Hematopoietic multipotent progenitor cell treated with erythropoietin and hydrocortisone succinate and interleukin-3 and kit ligand, for 6 days (in vitro differentiated cells): ENCODE measurements at places on chromosomes 5 and 9.
A peak's percentile ranks its signal among the peaks of the same experiment; 100 is the strongest.

DNA sequence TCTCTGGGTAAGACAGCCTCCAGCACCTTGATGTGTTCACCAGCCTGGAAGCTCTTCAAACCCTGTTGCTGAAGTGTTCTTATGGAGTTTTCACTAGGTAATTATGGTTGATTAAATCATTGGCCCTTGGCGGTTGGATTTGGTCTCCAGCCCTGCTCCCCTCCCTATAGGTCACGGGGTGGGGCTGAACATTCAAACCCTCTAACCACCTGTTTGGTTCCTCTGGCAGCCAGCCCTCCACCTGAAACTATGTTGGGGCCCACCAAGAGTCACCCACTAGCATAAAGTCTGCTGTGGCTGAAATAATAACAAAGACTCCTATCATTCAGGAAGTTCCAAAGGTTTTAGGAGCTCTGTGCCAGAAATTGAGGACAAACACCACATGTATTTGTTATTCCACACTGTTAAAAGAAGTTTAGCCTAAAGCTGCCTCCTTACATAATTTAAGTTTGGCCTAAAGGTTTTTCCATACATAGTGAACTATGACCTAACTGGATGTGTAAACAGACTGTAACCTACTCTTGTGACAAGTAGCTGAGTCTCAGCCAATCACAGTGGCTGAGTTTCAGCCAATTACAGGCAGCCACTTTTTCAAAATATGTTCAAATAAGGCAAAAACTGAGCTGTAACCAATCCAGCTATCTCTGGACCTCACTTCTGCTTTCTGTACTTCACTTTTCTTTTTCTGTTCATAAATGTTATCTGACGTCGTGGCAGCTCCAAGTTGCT, 34.8 kb downstream of the TMEM252 start:
- peak; percentile 38 for DNase-seq

- no peak for DNase-seq
Observed at GRCh38 chr5:16656561-16657191, 39.9 kb upstream of the RETREG1 start.

DNA sequence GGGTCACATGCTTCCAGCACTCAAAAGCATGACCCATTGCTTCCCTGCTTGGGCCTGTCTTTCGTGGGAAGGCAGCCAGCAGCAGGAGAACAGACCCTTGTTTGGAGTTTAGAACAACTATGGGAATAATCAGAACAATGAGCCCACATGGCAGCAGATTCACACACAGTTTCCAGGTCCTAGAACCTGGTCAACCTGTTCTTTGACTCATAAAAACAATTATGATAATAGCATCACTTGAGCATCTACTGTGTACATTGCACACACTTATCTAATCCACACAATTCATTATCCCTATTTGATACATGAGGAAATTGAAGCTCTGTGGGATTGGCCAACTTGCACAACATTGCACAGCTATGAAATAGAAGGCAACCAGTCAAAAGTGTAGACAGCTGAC, 41.7 kb downstream of the KLF4 start:
- DNase-seq, result no peak

GRCh38 chr5:1831677-1832313, 30.6 kb downstream of the NDUFS6 start:
- DNase-seq, result no peak

DNA sequence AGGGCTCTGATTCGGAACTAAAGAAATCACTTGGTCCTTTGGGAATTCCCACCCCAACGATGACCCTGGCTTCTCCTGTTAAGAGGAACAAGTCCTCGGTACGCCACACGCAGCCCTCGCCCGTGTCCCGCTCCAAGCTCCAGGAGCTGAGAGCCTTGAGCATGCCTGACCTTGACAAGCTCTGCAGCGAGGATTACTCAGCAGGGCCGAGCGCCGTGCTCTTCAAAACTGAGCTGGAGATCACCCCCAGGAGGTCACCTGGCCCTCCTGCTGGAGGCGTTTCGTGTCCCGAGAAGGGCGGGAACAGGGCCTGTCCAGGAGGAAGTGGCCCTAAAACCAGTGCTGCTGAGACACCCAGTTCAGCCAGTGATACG, 83.4 kb downstream of the GOLPH3 start:
- no peak for DNase-seq

GRCh38 chr9:22374051-22374450, 72.6 kb upstream of the DMRTA1 start:
- no peak for DNase-seq

- DNase-seq, result no peak
Observed at GRCh38 chr5:177329883-177330282, 18.2 kb upstream of the MXD3 start.

DNA sequence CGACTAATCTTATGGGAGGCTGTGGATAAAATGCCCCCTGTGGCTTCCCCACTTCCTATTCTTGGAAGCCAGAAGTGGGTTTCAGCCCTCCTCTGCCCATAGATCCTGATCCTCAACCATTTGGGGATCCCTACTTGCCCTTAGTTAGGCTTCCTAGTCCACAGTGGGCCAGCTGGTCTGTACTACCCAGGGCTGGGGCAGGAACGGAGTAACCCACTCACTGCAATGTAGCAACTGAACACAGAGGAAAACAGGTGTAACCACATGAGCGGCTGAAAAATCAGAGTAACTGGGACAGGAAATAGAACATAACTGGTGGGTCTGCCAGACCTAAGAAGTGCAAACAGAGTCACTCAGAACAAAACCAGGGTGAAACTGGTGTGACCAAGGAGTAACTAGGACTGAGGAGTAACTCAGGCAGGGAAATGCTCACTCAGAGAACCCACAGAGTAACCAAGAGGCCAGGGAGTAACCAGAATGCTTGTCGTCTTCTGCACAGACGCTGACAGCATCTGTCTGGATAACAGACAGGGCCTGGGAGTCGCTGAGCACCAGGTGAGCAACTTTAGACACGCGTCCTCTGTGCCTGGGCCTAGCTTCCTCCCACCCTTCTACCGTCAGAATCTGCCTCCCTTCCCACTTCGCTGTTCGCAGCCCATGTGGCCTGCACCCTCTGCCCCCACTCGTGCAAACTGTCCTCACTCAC, 1.0 kb downstream of the AQP3 start:
- peak; percentile 54 for DNase-seq

GRCh38 chr9:106333481-106333880, 529.5 kb upstream of the ZNF462 start:
- DNase-seq, result no peak

- DNase-seq, result no peak
Observed at GRCh38 chr9:567128-567746, 274.3 kb upstream of the DMRT1 start.

DNA sequence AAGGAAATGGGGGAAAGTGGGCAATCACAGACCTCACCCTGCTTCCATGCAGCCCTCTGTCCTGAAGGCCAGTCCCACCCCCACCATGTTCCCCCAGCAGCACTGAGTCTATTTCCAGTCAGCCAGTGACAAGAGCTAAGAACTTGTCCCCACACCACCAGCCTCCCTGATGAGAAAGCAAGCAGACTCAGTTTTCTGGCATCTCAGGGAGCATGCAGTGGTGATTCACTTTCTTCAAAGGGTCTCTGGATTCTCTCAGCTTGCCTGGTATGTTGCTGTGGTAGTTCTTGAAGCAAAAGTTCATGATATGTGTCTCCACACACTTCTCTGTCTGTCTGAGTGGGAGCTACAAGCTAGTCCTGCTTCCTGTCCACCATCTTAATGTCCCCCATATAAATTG, 799.9 kb upstream of the TYRP1 start:
- no peak for DNase-seq

DNA sequence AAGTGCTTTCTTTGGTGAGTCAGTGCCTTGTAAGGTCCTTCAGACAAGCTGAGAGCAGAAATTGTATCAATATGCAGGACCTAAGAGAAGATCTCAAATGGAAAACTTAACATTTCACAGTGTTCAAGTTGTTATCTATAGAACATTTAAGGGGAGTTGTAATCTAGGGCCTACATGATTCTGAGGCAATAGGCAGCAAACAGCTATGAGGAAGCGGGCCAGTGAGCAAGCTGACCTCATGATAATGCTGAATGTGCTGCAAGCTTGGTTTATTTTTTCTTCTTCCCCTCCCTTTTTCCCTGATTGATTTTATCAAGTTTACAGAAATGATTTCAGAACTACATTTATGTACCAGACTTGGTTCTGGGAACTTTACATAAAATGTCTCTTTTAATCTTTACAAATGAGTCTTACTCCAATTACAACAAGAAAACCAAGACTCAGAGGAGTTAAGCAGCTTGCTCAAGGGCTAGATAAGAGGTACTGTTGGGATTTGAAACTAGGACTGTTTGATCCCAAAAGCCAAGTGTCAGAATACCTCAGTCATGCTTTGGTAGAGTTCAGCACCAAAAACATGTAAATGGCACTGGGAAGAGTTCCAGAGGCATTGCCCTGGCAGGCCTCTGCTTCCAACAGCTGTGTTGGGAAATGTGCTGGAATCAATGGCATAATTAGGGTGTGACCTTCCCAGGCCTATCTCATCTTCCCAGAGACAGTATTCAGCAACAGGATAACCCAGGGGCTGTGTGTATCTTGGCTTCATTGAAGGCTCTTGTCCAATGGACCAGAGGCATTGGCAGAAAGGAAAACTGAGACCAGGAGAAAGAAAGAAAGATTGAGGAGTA, 130.1 kb downstream of the LRRC70 start:
- no peak for DNase-seq

- no peak for DNase-seq
Observed at GRCh38 chr5:168300326-168301182, 9.1 kb downstream of the WWC1 start.

DNA sequence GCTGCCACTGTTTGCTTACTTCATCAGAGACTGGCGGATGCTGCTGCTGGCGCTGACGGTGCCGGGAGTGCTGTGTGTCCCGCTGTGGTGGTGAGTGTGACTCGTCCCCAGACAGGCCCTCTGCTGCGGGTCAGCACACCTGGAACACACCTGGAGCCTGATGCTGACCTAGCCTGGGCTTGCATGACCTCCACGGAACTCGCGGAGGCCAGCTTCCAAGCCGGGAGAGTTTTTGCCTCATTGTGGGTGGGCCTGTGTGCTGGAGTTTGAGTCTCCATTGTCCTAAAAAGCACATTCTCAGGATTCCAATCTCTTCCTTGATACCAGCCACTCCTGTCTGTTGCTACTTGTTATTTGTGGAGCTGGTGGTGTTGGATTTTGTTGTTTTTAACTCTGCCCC, 28.1 kb downstream of the SLC22A4 start:
- DNase-seq, result no peak

GRCh38 chr5:96565582-96566265, 96.5 kb upstream of the CAST start:
- DNase-seq, result peak; percentile 35

DNA sequence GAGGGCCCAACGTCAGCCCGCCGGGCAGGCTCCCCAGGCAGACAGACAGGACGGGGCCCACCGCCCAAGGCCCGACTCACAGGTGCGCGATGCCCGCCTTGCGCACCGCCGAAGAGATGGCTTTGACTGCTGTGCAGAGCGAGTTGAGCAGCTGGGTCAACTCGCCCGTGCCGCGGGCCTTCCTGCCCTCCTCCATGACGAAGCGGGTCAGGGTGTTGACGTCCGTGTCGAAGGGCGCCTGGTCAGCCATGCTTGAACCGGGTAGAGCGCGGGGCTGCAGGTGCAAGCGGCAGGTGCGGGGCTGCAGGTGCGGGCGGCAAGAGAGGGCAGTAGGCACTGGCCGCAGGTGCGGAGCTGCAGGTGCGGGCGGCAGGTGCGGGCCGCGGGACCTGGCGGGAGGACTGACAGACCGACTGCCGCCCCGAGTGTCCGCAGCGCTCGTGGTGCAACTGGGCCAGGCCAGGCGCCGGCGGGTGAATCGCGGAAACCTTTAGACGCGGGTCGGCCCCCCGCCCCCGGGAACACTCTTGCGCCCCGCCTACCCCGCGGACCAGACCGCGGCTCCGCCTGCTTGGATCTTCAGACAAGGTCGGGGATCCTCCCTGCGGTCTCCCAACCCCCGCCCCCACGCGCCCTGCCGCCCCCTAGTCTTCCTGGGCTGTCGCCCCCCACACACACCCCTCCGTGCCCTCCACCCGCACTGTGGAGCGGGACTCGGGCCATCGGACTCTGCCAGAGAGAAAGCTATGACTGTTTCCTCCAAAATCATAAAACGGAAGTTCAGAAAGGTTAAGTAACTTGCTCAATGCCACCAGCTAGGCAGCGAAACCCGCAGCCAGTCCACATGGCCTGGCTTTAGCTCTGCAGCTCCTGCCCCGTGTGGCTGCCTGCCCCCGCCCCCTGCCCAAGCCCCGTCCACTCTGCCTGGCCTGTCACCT, at the start of gene FBP1:
Gene FBP1, minus strand, starts transcription at position 458 of the 938 bp plus-strand sequence. Its CDS starts 208 bp downstream, at position 250.
- peak; percentile 64 for DNase-seq

- no peak for DNase-seq
Observed at GRCh38 chr5:90353254-90353653, 56.3 kb downstream of the CETN3 start.

- DNase-seq, result no peak
Observed at GRCh38 chr5:148455185-148455584, 71.4 kb downstream of the FBXO38 start.

GRCh38 chr5:7764452-7764851, 86.5 kb downstream of the CFAP90 start:
- DNase-seq, result no peak

- no peak for DNase-seq
Observed at GRCh38 chr9:76023715-76024195, 133.3 kb downstream of the PCSK5 start.

GRCh38 chr9:134303601-134304000, 22.7 kb upstream of the RXRA start:
- no peak for DNase-seq

DNA sequence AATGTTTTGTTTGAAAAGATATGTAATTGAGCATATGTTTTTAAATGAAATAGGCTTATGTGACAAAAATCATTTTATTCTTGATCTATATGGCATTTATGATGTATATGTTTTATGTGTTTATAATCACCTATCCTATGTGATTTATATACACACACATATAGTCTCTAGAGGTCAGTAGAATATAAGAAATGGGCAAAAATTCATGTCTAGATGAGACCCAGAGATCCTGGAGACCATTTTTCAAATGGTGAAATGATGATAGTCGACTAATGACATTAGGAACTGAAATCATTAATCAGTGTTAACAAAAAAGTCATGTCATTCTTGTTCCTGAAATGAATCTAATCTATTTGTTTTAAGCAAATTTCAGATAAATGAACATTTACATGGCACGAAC, 709.2 kb upstream of the WWC1 start:
- no peak for DNase-seq

DNA sequence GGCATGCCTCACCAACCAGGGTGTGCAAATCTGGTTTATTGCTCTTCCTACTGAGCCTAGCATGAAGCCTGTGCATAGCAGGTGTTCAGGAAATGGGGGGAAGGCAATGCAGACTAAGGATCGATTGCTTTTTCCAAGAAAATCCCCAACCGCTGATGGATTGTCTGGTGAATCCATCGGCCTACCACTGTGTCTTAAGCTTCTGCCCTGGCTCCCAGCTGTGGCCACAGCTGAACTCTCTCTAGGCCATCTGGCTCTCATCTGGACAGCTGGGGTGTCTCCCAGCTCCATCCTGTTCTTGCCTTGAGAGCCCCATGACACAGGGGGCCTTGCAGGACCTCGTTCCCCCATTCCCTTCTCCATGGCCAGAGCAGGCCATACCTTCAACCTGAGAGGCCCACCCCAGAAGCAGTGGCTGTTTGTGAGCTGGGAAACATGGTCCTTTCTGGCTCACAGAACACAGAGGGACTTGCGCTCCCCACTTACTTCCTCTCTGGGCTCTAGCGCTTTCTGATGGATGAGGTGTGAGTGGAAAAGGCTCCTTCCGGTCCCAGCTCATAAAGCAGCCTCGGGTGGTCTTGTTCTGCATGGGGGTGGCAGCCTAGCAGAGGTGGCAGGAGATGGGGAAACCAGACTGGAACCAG, 41.8 kb downstream of the COL27A1 start:
- no peak for DNase-seq
